Right lobe of liver (tissue), 6 donors: ENCODE measurements at places on chromosomes 5 and 9. TPM values are rescaled to one million over a fixed set of nuclear protein-coding genes. Genes with fewer than 3 reads are reported as not detected.

Gene TYRP1
- not detected for total RNA-seq

Gene SHOC1
- total RNA-seq: not detected

Gene SLC6A18
- total RNA-seq: not detected

DNA sequence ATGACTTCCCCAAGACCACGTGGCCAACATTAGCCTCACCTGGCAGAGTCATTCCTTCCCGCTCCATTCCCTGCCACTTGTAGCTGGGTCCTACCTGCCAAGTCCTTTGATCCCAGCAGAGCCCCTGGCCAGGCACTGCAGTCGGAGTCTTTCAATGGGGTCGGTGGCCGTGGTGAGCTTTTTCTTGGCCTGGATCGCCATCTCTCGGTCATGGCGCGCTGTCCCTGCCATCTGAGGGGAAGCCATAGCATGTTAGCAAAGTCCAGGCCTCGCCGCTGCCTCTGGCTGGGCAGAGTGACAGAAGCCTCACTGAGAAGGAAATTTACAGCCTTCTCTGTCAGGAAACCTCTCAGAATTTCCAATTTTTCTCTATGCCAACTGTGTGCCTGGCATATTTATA, 17.5 kb downstream of the CAPSL start:
- no peak for DNase-seq

DNA sequence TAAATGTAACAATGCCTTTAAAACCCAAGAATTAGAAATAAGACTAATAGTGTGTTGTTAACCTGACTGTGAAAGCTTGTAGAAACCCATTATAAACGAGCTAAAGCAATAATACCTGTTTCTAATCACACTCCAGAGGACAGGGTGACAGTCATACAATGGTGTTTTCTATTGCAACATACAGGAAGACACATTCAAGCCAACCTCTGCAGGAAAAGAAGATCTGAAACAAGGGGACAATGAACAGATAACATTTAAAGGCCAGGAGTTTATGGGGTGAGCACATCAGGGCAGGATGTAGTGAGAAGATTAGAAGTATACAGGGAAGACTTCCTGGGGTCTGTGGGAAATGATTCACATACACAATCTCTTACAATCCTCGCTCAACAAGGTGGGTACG, 13.8 kb downstream of the BARHL1 start:
- DNase-seq: no peak

GRCh38 chr5:149694007-149694406, 36.1 kb upstream of the PPARGC1B start:
- DNase-seq: no peak

DNA sequence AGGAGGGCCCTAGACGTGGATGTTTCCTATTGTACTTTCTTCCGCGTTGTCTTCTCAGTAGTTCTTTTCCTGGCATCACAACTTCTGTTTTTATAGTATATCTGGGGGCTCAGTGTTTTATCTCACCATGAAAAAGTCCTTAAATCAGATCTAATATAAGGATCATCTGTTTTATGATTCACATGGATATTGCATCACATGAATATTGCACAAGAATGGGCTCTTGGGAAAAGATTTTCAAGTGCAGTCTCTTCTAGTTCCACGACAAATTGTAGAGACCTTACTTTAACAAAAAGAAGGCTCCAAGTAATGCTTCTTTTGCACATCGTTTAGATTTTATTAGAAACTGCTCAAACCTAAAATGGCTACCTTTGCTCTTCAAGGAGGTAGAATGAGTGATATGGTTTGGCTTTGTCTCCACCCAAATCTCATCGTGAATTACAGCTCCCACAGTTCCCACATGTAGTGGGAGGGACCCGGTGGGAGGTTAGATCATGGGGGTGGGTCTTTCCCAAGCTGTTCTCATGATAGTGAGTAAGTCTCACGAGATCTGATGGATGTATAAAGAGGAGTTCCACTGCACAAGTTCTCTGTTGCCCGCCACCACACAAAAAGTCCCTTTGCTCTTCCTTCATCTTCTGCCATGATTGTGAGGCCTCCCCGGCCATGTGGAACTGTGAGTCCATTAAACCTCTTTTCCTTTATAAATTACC, 53.7 kb upstream of the FAM120A start:
- no peak for DNase-seq

- no peak for DNase-seq
Measured at GRCh38 chr9:10250219-10250618, 362.6 kb downstream of the PTPRD start.

DNA sequence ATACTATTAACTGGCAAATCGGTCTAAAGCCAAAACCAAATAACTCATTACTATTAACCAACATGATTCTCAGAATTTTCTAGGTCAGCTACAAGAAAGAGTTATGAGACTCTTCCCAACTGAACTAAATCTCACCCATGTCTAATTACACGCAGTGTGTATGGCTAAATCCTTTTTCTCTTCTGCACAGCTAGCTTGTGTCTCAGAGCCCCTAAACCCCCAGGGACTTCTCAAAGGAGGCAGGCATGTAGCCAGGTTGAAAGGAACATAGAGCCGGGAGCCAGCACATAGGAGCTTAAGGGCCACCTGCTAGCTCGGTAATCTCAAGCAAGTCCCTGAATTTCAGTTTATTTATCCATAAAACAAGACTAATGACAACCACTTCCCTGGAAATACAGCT, 2.2 kb upstream of the GZMK start:
- no peak for DNase-seq

DNA sequence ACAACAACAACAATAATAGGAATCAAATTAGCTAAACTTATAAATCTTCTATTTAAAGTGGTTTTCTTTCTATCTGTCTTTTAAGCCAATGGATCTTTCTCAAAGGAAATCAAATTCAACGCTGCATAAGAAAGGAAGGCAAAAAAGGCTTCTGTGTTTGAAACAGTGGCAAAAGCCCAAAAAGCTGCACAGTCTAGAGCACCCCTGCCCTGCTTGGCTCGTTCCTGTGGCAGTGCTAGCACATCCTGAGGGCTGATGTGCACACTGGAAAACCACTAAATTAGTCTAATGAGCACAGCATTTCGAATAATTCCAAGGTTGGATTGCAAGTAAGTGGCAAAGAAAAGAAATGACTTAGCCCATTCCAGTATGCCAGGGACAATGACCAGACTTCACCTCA, 80.7 kb downstream of the AP3B1 start:
- DNase-seq: no peak
